ENCODE measurements at places on chromosomes 2 and 18.

DNA sequence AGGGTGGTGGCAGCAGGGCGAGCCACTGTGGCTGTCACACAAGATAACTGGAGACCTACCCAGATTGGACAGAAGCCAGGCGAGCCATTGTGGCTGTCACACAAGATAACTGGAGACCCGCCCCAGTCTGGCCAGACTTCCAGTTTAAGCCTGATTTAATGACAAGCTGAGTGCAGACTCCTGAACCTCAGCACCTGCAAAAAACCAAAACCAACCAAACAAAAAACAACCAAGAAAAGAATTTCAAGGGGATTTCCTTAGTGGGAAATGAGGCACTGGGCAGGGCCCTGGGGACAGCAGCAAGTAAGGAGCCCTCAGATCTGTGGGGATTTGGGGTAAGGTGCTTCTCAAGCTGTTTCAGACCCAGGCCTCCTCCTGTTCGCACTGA, 95.2 kb upstream of the BOD1L2 start:
- no peak for DNase-seq

DNA sequence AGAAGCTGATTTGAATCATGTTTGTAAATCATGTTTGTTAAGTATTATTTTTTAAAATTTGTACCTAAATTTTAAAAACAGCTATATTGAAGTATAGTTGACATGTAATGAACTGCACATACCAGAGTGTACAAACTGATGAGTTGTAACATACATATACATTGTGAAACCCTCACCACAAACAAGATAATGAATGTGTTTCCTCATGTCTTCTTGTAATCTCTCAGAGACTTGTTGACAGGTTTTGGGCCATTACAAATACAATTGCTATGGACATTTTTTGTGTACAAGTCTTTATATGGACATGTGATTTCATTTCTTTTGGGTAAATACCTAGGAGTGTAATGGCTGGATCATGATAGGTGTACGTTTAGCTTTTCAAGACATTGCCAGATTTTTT, 21.5 kb downstream of the WDR43 start:
- DNase-seq = no peak

DNA sequence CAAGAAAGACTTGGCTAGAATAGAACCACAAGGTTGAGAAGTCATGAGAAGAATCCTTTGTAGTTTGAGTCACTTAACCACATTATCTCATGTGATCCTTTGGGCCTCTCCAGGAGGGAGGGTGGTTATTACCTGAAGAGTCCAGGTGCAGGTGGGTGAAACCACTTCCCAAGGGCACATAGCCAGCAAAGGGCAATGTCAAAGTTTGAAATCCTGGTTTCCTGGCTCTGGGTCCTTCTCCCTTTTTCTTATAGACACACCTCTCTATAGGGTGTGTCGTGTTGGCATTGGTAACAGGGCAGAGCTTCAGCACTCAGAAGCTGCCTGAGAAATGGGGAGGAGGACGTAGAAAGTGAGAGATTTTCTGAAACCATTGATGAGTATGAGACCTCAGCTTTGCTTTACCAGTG, 137.9 kb downstream of the MGAT5 start:
- no peak for DNase-seq

- DNase-seq = no peak
Measured at GRCh38 chr2:96547203-96547641, 10.7 kb downstream of the ARID5A start.

DNA sequence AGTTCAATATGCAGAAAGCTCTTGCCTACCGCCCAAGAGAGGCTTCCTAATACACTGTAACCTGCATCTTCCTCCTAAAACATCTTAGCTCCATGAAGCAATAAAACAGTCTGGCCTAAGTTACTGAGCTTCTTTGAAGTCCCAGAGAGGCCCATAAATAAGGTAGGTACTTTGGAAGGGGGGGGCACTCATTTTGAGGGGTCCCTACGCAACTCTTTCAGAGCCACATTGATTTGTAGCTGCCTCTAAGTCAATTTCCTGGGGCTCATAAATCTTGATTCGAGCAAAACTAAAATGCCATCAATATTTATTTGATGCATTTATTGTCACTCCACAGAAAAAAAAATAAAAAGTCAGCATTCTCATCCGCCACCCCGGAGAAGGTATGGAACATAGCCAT, 60.4 kb upstream of the SIX2 start:
- no peak for DNase-seq

DNA sequence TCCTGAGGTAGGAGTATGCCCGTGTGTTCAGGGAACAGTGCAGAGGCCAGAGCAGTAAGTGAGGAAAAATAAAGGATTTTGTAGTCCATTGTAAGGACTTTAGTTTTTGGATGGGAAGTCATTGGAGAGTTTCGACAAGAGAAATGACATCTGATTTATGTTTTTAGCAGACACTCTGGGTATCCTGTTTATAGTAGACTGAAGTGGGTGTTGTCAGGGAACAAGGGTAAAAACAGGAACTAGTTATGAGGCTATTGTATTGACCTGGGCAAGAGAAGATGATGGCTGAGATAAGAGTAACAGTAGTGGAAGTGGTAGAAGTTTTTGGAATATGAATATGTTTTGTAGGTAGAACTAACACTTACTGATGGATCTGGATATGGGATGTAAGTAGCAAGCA, 59.8 kb downstream of the GTF2A1L start:
- no peak for DNase-seq

- no peak for DNase-seq
Measured at GRCh38 chr18:51980101-51980500, 359.9 kb upstream of the DCC start.

- DNase-seq = no peak
Measured at GRCh38 chr2:16050908-16051489, 110.6 kb downstream of the MYCN start.

- no peak for DNase-seq
Measured at GRCh38 chr2:164784376-164784775, 57.2 kb downstream of the COBLL1 start.

- DNase-seq = no peak
Measured at GRCh38 chr2:68203587-68203986, 45.9 kb downstream of the PNO1 start.

DNA sequence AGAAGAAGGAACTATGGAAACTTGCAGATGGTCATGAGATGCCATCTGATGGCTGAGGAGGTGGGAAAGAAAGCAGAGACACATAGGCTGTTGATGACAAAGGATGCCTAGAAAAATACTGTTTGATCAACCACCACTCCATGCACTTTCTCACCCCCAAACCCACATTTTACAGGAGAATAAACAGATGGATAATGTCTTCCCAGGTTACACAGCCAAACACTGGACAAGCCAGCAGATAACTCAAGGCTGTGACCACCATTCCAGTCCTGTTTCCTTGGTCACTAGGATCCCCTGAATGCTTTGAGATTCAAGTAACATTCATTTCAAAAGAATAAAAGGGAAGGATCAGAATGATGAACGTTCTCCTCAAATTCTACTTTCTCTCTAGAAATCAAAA, 733.0 kb upstream of the SOX11 start:
- no peak for DNase-seq

GRCh38 chr2:22282916-22283315, 1102.1 kb upstream of the KLHL29 start:
- DNase-seq = no peak

GRCh38 chr2:238220892-238221521, 17.5 kb upstream of the ILKAP start:
- no peak for DNase-seq

DNA sequence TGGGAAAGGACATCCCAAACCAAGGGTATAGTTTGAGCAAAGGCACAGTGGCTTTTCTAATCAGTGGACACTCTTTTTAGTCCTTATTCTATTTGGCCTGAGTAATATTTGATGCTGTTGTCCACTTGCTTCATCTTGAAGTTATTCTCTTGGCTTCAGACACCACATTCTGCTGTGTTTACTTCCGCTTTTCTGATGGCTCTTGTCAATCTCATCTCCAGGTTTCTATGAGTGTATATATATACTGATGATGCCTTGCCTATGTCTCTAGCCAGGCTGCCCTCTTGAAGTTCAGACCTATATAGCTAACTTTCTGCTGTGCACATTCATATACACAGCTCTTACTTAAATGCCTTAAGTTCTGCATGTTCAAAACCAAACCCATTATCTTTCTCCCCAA, 83.1 kb downstream of the EFEMP1 start:
- no peak for DNase-seq

DNA sequence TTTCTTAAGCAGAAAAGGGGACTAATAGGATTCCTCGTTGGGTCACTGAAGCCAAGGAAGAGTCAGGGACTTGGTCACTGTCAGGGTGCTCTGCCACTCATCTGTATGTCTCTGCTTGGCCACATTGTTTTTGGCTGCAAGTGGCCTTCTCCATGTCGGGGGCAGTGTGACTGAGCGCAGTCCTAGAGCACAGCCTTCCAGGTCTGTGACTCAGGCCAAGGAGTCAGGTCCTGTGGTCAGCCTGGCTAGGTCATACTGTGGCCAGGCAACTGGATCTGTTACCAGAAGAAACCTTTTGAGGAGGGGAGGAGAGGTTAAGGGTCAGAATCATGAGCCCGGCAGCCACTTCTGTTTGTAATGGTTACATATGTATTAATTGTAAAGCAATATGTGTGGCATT, 61.3 kb downstream of the GALNT1 start:
- DNase-seq = no peak

- peak; percentile 46 for DNase-seq
Measured at GRCh38 chr2:201220102-201220570, 37.2 kb downstream of the CASP10 start.

- DNase-seq = peak; percentile 24
Measured at GRCh38 chr2:99085421-99085820, 56.1 kb upstream of the C2orf15 start.

GRCh38 chr2:133711806-133712205, 143.5 kb upstream of the NCKAP5 start:
- DNase-seq = no peak

GRCh38 chr2:239075918-239076758, 228.3 kb downstream of the TWIST2 start:
- no peak for DNase-seq

GRCh38 chr18:57627488-57627887, 5.9 kb upstream of the NARS1 start:
- DNase-seq = no peak

- no peak for DNase-seq
Measured at GRCh38 chr18:49619801-49620200, 57.9 kb downstream of the LIPG start.

GRCh38 chr18:22223254-22223964, 54.0 kb downstream of the GATA6 start:
- peak; percentile 11 for DNase-seq

- DNase-seq = no peak
Measured at GRCh38 chr18:7417727-7418126, 149.4 kb upstream of the PTPRM start.

DNA sequence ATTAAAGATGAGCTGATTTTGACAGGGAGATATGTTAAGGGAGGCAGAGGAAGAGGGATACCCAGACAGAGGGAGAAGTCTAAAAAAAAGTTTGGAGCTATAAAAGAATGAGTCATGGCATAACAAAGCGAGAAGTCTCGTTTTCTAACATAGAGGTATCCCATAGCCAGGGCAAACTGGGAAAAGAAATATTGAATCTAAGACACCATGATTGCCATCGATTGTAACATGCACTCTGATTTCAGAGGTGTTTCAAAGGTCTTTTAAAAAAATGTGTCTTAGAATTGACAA, 110.7 kb downstream of the MDH1 start:
- no peak for DNase-seq

- peak; percentile 93 for DNase-seq
Measured at GRCh38 chr2:226118471-226119429, 680.9 kb downstream of the IRS1 start.

DNA sequence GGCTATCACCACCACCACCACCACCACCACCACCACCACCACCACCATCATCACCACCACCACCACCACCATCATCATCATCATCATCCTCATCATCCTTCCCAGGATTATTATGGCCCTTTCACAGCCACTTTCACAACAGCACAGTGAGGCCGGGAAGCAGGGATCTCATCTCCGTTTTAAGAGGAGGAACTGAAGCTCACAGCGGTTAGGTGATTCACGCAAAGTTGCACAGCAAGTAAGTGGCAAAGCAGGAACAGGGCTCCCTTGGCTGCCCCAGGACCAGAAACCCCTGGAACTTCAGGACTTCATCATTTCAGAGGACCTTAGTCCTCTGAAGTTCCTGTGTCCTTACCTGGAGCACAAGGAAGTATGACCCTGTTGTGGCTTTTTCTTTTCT, 26.8 kb downstream of the MRPL35 start:
- DNase-seq = peak; percentile 88

- DNase-seq = peak; percentile 11
Measured at GRCh38 chr2:226207671-226208070, 591.9 kb downstream of the IRS1 start.

- DNase-seq = no peak
Measured at GRCh38 chr18:9868857-9869714, 16.7 kb upstream of the TXNDC2 start.

- DNase-seq = peak; percentile 63
Measured at GRCh38 chr2:55061523-55062344, 11.5 kb upstream of the RTN4 start.

- DNase-seq = peak; percentile 67
Measured at GRCh38 chr2:68812251-68812650, 58.9 kb downstream of the BMP10 start.

DNA sequence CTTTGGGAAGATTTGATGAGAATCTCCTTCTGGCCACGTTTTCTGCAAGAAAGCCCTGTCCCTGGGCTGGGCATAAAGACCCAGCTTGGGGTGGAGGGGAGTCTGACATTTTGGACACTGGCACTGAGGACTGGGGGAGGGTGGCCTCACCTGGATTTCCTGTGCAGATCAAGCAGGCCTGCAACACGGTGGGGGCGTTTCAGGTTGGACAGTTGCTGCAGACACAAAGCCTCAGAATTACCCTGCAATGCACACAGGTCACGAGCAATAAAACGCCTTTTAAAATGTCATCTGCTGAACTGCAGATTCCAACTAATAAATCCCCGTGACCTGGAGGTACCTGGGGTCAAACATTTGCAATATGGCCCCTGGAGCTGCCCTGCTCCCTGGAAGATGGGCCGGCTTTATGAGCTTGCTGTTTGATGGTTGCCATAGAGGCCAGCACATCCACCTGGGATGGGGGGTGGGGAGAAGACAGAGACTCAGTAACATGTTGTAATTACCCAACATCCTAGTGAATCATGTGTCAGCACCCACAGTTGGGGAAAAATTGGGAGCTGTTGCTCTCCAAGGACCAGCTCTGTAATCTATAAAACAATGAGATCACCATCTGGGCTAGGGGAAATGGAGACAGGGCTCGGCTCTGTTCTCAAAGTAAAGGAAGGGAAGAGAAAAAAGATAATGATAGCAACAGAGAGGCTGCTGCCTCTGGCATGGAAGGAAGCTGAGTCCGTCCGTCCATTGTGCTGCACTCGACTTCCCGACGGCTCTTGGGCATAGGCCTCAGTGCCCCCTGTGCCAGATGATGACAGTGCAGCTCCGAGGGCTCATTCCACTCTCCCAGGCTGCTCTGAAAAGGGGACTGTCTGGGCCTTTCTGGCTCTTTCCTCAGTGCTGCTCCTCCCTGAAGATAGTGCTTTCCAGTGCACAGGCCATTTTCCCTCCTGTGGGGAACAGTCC, 340.3 kb downstream of the CYRIA start:
- DNase-seq = no peak

GRCh38 chr2:24832931-24833701, 39.9 kb downstream of the CENPO start:
- no peak for DNase-seq

Measured in suppressor macrophage treated with lipopolysaccharide for 4 hours (primary cell).